ENCODE measurements at places on chromosomes 7 and 10. TPM values are rescaled to one million over a fixed set of nuclear protein-coding genes. Genes with fewer than 3 reads are reported as not detected.

GRCh38 chr10:9828110-9828509 lies 1189.6 kb upstream of the CELF2 start:
- no peak overlapping the region for H3K27ac ChIP-seq
- H3K4me3 ChIP-seq: no peak overlapping the region
- H3K36me3 ChIP-seq: no peaks in the 10 kb centered on the region
- H3K4me1 ChIP-seq: no peaks in the 10 kb centered on the region
- H3K27me3 ChIP-seq: no peaks in the 10 kb centered on the region
- no peak for DNase-seq

GRCh38 chr10:30456266-30456665 lies 22.3 kb downstream of the MAP3K8 start:
- DNase-seq: peak; percentile 65
- H3K4me1 ChIP-seq: peaks cover 15% of the 10 kb centered on the region
- H3K27me3 ChIP-seq: no peaks in the 10 kb centered on the region
- no peak overlapping the region for H3K4me3 ChIP-seq
- H3K27ac ChIP-seq: peak overlapping the region; percentile 64

DNA sequence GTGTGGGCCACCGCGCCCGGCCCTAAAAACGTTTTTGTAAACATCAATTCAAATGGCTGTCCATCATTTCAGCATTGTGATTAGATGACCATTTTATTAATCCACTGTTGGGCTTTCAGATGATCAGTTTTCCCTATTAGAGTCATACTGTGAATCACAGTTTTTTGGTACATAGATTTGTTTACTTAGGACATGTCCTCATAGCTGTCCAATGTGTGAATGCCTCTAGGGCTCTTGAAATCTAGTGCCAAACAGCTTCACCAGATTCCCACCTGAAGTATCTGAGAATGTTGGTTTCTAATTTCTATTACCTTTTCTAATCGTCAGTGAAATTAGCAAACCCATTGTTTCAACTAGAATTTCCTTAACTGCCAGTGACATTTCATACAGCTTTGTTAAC lies 66.8 kb downstream of the UPF2 start:
- peaks cover 12% of the 10 kb centered on the region for H3K36me3 ChIP-seq
- H3K27ac ChIP-seq: no peak overlapping the region
- H3K4me1 ChIP-seq: no peaks in the 10 kb centered on the region
- no peaks in the 10 kb centered on the region for H3K27me3 ChIP-seq

GRCh38 chr7:18425227-18425626 lies 70.3 kb upstream of the HDAC9 start:
- H3K36me3 ChIP-seq: no peaks in the 10 kb centered on the region
- H3K4me1 ChIP-seq: no peaks in the 10 kb centered on the region
- DNase-seq: no peak
- no peak overlapping the region for H3K4me3 ChIP-seq

DNA sequence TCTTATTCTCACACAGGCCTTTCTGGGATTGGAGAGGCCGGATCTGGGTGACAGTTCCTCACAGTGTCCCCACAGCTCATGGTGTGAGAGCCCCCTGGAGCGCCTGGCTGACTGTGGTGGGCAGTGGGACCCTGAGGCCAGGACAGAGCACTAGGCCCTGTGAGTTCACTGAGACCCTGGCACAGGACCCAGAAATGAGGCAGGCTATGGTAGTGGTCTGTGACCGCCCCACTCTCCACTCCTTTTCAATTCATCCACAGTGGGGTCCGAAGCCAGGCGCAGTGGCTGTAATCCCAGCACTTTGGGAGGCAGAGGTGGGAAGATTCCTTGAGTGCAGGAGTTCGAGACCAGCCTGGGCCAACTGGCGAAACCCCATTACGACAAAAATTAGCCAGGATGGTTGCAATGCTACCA lies 95.9 kb upstream of the TNRC18 start:
- H3K27ac ChIP-seq: no peak overlapping the region
- no peak for DNase-seq
- no peak overlapping the region for H3K4me3 ChIP-seq
- H3K4me1 ChIP-seq: no peaks in the 10 kb centered on the region

- H3K4me3 ChIP-seq: no peak overlapping the region
- H3K4me1 ChIP-seq: no peaks in the 10 kb centered on the region
- H3K27me3 ChIP-seq: peaks cover 3% of the 10 kb centered on the region
- H3K36me3 ChIP-seq: no peaks in the 10 kb centered on the region
Measured at GRCh38 chr7:74040101-74040790, 12.3 kb downstream of the ELN start.

GPRIN2 gene
- total RNA-seq: 0.13 TPM

GLCCI1 gene
- 52.2 TPM for total RNA-seq
